ENCODE measurements at places on chromosomes 6 and 20. TPM values are rescaled to one million over a fixed set of nuclear protein-coding genes. Genes with fewer than 3 reads are reported as not detected.

LPA gene
- not detected for polyA plus RNA-seq

BTN1A1 gene
- not detected for polyA plus RNA-seq

SOBP gene
- 1.8 TPM for polyA plus RNA-seq

MOCS3 gene
- polyA plus RNA-seq, result 2.6 TPM

PLTP gene
- polyA plus RNA-seq, result 113 TPM

ZC2HC1B gene
- 0.07 TPM for polyA plus RNA-seq

DACT2 gene
- 3.0 TPM for polyA plus RNA-seq

ZNF292 gene
- 3.3 TPM for polyA plus RNA-seq

HLA-DQA1 gene
- polyA plus RNA-seq, result 47.9 TPM

NKAIN4 gene
- not detected for polyA plus RNA-seq

NKAIN2 gene
- polyA plus RNA-seq, result not detected

HSPA1L gene
- 0.59 TPM for polyA plus RNA-seq

TPD52L2 gene
- polyA plus RNA-seq, result 88.8 TPM

ATP6V1G2 gene
- polyA plus RNA-seq, result 0.81 TPM

SLC22A7 gene
- polyA plus RNA-seq, result not detected

LY6G5B gene
- 9.8 TPM for polyA plus RNA-seq

RBBP8NL gene
- 0.61 TPM for polyA plus RNA-seq

NKX2-2 gene
- 0.06 TPM for polyA plus RNA-seq

TPBG gene
- 10.7 TPM for polyA plus RNA-seq

HLA-DMA gene
- 14.2 TPM for polyA plus RNA-seq

HLA-DQA2 gene
- polyA plus RNA-seq, result not detected
